Forelimb muscle (tissue), 1 donor: ENCODE measurements at places on chromosomes 2 and 18.

DNA sequence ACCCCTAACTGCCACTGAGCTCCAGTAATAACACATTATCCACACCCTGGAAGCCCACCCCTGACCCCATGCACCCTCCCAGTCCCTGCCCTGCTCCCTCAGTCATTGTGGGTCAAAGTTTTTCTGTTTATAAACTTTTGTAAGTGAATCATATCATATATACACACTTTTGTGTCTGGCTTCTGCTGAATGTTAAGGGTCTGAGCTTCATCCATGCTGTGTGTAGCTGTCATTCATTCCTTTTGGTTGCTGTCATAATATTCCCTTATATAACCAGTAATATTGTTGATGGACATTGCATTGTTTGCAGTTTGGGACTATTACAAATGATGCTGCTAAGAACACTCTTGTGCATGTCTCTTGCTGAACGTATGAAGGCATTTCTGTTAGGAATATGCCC is 14.5 kb downstream of the CNNM4 start:
- DNase-seq: no peak

DNA sequence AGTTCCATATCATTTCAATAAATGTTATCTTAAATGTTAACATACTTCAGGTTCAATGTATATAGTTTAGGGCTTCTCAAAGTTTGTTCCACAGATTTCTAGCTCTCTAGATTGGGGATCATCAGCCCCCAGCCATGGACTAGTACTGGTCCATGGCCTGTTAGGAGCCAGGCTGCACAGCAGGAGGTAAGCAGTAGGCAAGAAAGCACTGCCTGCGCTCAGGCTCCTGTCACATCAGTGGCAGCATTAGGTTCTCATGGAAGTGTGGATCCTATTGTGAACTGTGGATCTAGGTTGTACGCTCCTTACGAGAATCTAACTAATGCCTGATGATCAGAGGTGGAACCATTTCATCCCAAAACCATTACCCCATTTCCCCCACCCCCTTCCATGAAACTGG is 531.1 kb downstream of the PARD3B start:
- DNase-seq: no peak

GRCh38 chr18:62519684-62520083 is 3.1 kb upstream of the ZCCHC2 start:
- DNase-seq: no peak

GRCh38 chr18:23578891-23579653 is 7.2 kb downstream of the NPC1 start:
- DNase-seq: no peak

DNA sequence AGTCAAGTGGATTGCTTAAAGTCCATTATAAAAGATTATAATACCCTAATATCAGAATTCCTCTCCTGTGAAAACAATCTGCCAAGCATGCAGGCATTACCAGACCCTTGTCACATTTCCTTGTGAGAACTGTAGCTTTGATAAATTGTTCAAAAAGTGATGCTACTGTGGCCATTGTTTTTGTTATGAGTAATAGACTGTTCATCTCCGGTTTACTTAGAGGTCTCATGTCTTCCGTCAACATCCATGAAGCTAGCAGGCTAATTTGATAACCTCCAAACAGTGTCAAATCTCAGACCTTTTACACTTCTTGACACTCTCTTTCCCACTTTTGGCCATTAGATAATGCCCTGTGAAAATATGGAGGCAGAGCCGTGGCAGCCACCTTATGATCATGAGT is 342.7 kb downstream of the CPS1 start:
- DNase-seq: no peak
